ENCODE measurements at places on chromosomes 6 and 20. TPM values are rescaled to one million over a fixed set of nuclear protein-coding genes. Genes with fewer than 3 reads are reported as not detected.

The SASH1 gene
- 6.9 TPM for polyA plus RNA-seq

The KIFC1 gene
- polyA plus RNA-seq = 0.29 TPM

The CDKN1A gene
- 23.3 TPM for polyA plus RNA-seq

The ECT2L gene
- polyA plus RNA-seq = 0.28 TPM

DNA sequence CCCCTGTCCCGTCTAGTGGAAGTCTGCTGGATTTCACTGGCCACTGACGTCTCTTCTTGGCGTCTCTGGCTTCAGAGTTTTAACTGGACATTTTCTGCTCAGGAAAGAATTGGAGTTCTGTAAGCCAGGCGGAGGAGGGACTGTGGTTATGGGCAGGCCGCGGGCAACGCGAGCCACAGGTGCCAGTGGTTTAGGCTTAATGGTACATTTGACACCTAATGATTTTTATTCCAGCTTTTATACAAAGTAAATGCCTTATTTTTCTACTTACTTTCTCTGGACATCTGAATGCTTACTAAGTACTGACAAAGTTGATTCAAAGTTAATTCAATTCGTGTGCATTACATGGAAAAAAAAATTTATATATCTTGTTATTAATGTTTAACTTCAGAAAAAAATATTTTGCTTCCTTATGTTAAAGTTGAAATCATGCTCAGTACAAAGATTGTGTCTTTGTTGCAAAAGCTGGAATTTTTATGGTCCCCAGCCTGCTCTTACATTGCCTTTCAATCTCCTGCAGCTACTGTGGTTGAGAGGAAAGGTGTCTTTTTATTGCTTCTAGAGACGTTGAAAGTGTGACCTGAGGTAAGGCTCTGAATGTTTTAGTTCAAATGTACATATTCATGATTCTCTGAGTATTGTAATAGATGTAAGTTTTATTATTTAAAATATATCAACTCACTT, 231.0 kb downstream of the SMOC2 start:
- no peak for DNase-seq

GRCh38 chr20:6024768-6025167, 29.1 kb downstream of the LRRN4 start:
- no peak for DNase-seq

- DNase-seq = no peak
Measured at GRCh38 chr20:60899320-60899719, 352.7 kb upstream of the CDH4 start.

DNA sequence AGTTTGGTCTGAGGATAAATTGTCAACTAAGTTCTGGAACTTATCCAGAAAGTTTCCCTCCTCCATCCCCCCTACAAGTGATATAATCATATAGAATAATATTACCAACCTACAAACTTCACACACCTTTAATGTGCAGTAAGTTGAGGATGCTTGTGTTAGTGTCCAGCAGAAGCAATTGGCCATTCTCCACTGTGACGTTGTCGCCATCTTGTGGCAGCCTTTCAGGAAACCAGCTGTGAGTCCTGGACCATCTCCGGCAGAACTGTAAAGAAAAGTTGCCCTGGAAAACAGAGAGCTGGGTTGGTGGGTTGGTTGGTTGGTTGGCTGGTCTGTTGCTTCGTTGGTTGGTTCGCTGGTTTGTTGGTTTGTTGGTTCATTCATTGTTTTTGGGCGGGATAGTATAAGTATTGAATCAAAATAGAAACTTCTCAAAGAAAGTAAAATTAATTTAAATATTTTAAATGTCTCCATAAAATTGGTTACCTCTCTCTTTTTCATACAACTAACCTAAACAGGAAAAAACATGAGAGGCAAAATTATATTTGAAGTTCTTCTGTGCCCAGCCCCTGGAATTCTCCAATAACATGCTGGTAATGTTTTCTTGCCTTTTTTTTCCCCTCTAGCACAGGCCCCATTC, 127.5 kb downstream of the PKHD1 start:
- peak; percentile 48 for DNase-seq

- DNase-seq = no peak
Measured at GRCh38 chr6:106440546-106440945, 80.0 kb downstream of the CRYBG1 start.

DNA sequence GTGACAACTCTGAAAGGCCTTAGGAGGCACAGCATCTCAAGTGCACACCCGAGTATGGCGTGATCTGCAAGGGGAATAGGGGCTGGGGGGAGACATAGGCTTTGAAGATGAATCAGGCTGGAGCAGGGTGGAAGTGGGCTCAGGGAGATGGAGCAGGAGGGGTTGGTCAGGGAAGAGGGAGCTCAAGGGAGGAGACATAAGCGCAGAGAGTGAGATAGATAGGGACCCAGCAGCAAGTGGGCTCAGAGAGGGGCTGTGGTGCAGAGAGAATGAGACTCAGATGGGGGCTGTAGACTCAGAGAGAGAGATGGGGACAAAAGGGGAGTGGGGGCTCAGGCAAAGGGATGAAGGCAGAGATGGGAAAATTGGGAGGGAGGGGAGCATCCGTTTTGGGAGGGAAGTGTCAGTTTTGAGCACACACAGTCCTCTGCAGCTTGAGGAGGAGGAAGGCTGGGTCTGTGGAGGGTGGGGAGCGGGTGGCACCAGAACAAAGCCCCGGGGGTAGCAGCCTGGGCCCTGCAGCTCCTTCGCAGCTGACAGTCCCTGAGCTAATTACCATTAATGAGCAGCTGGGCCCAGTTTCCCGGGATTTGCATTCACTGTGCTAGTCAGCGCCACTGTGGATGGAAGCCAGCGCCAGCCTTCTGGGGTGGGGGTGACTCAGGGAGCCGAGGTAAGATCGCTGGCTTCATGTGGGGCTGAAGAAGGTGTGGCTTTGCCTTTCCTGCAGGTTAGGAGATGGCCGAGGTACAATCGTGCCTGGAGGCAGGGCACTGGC, 18.7 kb downstream of the SRXN1 start:
- no peak for DNase-seq

GRCh38 chr20:63529180-63529860, 7.9 kb downstream of the PTK6 start:
- DNase-seq = no peak

DNA sequence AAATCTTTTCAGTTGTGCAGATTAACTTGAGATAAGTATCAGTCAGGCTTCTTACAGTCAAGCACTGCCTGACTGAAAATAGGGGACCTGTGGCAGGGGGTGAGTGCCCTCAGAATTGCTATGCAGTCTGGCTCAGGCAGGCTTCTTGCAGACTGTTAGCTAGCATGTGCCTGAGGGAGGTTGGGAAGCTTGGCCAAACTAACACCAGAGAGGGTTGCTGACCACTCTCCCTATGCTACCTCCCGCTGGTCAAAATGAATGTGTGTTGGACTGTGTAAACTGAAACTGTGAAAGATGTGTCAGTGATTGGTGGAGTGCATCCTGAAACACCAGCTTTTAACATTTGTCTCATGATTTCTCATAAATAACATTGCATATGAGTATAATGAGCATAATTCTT, 622.3 kb upstream of the IMPG1 start:
- no peak for DNase-seq

DNA sequence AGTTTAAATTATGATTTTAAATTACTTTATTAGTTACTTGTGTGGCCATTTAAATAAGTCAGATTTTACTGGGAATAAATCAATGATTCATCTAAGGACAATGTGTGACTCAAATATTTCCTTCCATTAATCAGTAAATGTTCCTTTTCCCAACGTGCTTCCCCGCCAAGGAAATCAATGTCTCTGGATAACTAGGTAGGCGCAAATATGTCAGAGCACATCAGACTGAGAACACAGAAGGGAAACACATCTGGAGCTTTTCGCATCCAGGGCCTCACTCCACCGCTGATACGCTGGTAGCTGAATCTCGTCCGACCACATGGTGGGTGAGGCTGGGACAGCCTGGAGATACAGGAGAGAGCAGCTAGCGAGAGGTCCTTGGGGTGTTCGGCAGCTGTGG, 56.4 kb upstream of the RPS6KA2 start:
- no peak for DNase-seq

- DNase-seq = no peak
Measured at GRCh38 chr6:1091900-1092299, 220.0 kb upstream of the FOXQ1 start.

DNA sequence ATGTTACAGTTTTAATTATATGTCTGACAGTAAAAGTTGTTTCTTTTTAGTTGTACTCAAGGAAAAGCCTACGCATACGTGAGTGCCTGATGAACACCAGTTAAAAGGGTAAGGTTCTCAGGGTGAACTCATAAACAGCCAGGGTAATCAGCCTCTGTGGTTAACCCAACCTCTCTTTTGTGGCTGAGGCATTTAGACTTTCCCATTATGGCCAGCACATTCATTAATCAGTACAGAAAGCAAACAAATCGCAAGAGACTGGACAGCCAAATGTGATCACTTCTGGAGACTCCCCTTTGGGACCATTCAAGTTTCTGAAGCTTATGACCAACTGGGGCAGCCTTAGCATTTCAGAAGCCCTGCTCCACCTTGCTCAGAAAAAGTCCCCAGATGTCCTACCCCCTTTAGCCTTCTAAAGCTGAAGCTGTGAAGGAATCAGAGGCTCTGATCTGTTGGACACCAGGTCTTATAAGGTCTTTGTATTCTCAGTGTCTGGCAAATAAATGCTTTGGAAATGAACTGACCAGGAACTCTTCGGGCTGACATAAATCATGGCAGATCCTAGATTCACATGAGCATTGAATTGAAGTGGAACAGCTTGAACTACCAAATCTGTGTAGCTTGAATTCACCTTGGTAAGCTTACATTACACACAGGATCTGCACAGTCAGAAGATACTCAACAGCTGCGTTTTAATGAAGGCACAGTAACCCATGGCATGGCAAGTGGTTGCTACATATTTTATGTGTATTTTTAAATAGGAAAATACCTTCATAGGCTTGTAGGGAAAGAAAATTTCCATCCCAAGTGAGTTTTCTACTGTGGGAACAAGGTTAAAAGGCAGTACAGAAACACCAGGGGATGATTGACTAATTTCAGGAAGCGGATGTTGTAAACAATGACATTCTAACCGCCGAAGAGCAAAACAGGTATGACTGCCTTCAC, 18.7 kb downstream of the IL20RA start:
- DNase-seq = no peak

DNA sequence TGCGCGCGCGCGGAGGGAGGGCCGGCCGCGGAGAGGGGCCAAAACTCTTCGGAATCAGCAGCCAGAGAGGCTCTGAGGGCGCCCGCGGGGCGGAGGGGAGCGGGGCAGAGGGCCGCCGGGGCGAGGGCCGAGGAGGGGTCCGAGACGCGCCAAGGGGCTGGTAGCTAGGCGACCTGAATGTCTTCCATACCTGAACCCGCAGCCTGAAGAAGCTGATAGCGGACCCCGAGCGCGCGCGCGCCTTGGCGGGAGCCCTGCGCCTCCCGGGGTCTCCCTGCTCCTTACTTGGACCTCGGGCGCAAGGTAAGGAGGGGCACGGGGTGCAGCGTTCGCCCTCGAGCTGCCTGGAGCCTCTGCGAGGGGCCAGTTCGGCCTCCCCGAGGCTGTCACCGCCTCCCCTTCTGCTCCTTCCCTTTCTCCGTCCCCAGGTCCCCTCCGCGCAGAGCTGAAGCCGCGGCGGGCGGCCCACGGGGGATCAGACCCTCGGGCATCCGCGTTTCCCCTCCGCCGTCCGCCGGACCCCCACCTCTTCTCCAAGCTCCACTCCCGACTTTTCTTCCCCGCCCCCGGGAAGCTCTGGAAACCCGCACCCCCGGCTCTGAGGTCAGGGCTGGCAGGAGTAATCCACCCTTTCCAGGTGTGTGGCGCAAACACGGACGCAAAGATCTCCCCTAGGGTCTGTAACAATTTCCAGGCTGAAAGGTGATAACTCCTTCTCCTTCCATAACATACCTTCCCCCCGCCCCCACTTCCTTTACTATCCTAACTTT, 13.1 kb upstream of the DEK start:
- no peak for DNase-seq

- no peak for DNase-seq
Measured at GRCh38 chr6:170186006-170186935, 104.6 kb downstream of the DLL1 start.

- DNase-seq = no peak
Measured at GRCh38 chr6:49151461-49151860, 311.6 kb downstream of the MMUT start.

GRCh38 chr6:90096818-90097217, 199.8 kb downstream of the BACH2 start:
- DNase-seq = no peak

DNA sequence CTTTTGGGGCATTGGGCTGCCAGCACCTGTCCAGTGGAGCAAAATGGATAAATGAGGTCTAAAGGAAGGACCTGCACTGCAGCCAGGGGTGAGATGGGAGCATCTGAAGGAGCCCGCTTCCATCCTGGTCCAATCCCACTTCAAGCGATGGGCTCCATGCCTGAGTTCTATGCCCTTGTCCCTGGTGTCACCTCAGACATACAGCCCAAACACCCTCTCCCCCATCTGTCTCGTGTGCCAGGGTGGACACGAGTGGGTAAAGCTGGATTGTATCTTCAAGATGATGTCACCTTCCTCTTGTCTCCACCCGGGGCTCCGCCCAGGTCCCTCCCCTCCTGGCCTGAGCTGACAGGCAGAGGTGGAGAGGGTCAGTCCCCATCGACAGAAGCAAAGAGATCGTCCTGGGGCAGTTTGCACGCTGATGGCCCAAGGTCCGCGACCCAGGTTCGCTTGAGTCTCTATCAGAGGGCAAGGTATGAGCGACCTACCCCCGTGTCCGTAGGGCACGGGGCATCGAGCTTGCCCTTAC, 544 bp downstream of the SMIM29 start:
- DNase-seq = peak; percentile 67

DNA sequence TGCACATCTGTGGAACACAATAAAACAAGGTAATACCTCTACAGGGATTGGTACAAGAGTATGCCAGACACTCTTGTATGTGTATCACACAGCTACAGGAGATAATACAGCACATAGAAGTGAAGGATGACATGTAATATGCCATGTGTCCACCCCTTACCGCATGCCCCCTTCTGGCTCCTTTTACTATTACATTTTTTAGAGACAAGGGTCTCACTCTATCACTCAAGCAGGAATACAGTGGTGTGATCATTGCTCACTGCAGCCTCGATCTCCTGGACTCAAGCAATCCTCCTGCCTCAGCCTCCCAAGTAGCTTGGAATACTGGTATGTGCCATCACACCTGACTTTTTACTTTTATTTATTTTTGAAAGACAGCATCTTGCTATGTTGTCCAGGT, 4.2 kb upstream of the NCR3 start:
- no peak for DNase-seq

- no peak for DNase-seq
Measured at GRCh38 chr6:13305288-13305687, 23.0 kb downstream of the TBC1D7 start.

GRCh38 chr6:43089874-43090558, 13.9 kb downstream of the PTK7 start:
- no peak for DNase-seq

DNA sequence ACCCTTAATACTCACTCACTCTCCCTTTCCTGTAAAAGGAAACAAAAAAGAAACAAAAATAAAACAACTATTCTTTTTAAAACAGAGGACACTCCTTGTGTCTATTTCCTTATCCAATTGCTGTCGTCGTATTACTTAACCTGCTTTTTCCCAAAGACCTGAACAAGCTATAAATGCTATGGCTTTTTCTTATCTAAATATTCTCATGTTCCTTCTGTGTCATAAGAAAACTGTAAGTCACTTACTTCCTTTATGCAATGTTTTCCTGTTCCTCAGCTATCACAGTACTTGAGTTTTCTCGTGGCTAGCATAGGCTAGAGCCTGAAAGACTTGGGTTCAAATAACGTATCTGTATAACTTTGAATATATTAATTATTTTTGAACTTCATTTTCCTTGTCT, 99.2 kb downstream of the IRAK1BP1 start:
- no peak for DNase-seq

Data from heart right ventricle (tissue), 16 donors.